A549 (cell line): ENCODE measurements at places on chromosomes 12 and 14. TPM values are rescaled to one million over a fixed set of nuclear protein-coding genes. Genes with fewer than 3 reads are reported as not detected.
A peak's percentile ranks its signal among the peaks of the same experiment; 100 is the strongest.

- DNase-seq, result no peak
These were observed 227.9 kb upstream of the G2E3 start for GRCh38 chr14:30331030-30331429.

The ZNF641 gene
- 6.5 to 9.1 TPM (median 7.8 TPM) in 3 replicates for polyA plus RNA-seq

The CCDC177 gene
- not detected in 3 replicates for polyA plus RNA-seq

DNA sequence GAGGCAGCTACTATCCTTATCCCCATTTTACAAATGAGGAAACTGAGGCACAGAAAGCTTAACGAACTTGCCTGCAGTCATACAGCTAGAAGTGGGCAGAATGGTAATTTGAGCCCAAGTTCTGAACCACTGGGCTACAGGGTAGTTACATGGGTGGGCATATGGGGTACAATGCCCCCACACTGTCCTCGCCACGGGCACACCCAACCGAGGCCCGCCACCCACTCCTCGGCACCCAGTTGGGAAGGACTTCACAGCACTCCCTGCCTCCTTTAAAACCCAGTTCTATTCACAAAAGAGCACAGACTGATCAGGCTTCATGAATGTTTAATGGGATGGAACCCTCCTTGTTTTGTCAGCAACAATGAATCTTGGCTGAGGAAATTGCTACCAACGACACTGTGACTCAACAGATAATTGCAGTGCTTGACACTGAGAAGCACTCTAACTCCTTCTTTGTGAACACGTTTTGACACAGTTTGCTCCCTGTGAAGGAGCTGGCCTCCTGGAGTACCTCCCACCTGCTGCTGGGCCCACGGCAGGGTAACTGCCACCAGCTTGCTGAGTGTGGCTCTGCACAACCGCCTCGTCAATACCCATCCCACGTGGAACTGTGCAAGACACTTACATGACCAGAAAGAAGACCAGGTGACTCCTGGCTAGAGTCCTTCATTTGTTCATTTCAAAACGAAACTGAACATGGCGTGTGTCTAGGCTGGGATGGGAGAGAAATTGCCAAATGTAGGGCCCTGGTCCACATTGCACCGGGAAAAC, 63.5 kb downstream of the CLMN start:
- DNase-seq, result no peak

DNA sequence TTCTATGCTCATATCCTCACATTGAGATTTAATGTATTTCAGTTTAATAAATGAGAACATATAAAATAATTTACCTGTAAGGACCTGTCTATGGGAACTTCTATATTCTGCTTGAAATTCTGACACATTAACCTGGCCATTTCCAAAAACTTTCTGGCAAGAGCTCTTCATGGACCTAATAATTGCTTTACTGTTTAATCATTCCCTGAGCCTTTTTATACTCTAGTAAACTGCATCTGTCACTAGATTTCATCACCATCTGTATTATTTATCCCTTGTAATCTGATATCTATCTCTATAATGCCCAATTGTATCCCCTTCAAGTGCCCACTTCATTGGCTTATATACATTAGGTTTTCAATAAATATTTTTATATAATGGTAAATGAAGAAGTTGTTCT, 327.7 kb downstream of the RAD51B start:
- DNase-seq, result no peak

DNA sequence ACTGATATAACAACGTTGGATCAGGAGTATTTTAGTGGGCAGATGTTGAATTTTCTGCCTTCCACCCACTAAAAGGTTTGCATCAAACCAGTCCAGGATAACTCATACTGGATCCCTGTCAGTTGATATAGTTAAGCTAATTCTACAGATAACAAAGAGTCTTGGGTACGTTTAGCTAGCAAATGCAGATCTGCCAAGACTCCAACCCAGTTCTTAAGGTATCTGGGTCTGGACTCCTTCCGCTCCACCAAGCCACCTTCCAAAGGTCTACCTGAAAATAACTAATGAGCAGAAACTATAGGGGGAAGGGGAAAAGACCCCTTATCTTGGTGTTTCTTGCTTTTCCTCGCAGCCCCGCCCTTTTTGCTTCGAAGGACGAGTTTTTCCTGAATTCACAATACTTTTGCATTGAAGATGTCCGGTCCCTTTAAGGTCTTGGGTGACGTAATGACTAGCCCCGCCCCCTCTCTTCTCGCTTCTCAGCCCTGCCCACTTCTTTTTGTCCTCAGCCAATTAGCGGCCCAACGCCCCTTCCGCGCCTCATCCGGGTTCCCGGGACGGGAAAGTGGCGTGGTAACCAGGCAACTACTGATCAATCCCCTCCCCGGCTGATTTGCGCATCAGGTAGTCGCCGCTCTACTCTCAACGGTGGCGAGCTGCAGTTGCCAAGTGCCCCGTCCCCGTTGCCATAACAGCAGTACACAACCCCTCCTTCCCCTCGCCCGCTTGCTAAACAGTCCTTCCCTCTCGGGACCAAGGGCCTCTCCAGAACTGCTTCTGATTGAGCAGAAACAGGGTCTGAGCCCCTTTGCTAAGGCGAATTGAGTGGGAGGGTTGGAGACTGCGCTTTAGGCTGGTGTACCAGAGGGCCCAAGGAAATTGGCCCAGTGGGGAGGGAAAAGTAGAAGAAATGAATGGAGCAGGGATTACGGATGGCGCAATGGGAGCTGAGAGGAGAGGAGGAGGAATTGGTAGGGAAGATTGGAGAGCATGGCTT, at the start of gene LRRC23:
TSS of gene LRRC23 (plus strand) at position 543 of the 997 bp plus-strand sequence. CDS start 812 bp downstream, outside the sequence.
- peak; percentile 98 for DNase-seq

The DHRS2 gene
- 2.3 to 3.4 TPM (median 3.2 TPM) in 3 replicates for polyA plus RNA-seq

The MYH6 gene
- polyA plus RNA-seq, result not detected in 3 replicates

The KRT3 gene
- 0.06 to 0.07 TPM in 2 of 3 replicates, not detected in the other for polyA plus RNA-seq

DNA sequence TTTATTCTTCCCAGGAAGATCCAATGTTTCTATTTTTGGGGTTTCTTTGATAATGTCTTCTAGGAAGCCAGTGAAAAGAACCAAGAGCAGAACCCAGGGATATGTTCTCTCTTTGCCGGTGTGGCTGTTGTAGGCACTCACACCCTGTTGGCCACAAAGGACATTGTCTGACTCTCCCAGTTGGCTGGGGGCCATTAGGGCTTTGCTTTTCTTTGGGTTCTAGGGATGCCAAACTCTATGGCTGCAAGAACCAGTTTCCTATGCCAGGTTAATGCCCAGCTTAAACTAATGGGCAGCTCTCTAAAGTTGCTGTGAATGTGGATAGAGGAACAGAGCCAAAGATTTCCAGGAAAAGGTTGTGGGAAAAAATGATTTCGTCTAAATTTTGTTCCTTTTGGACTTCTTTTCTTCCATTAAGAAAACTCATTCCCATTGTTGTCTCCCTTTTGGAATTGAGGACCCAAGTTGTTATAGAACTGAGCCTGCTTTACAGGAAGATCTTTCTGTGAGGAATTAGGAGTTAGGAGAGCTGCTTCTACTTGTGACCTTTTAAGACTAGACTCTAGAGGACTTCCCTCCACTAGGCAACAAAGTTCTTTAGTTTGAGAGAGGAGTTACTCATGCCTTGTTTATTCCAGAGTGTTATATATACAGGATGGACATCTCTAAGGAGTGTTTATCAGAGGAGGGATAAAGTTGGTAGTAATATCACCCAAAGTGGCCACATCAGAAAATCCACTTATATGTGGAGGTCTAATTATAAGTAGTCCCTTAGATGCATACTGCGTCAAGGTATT, 13.1 kb downstream of the COPZ1 start:
- no peak for DNase-seq

- DNase-seq, result no peak
These were observed 4.7 kb upstream of the PSMA6 start for GRCh38 chr14:35287431-35288013.

The MIA2 gene
- 22.9 to 25.6 TPM (median 25.4 TPM) in 3 replicates for polyA plus RNA-seq

The KLHL33 gene
- not detected in 3 replicates for polyA plus RNA-seq

The RBM19 gene
- 18.6 to 20.0 TPM (median 19.2 TPM) in 3 replicates for polyA plus RNA-seq
